ENCODE measurements at places on chromosomes 4 and X.

DNA sequence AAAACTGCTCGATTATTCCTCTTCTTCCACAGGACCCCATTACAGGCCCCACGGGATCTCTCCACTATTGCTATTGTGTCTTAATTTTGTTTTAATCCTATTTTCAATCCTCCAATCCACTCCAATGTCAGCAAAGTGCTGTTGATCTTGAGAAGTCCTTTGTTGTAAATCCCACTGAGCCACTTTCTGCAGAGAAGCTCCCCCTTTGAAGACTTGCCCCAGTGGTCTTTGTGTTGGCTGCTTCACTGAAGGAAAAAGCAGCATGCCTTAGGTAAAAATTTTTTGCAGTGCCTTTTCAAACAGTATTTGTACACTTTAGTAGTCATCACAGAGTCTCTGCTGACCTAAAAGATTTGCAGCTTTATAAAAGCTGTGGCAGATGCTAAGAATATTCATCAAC lies 252.0 kb upstream of the SLC7A11 start:
- no peak for DNase-seq

GRCh38 chr4:97942137-97942536 lies 201.1 kb downstream of the STPG2 start:
- no peak for DNase-seq

GRCh38 chr4:163680386-163681098 lies 186.1 kb downstream of the TMA16 start:
- no peak for DNase-seq

GRCh38 chrX:1440506-1440905 lies 12.2 kb downstream of the ASMTL start:
- DNase-seq: no peak

- DNase-seq: no peak
Measured at GRCh38 chr4:6264225-6264540, 5.5 kb upstream of the WFS1 start.

All from HS-5 (cell line).